ENCODE measurements at places on chromosomes 4 and X.

DNA sequence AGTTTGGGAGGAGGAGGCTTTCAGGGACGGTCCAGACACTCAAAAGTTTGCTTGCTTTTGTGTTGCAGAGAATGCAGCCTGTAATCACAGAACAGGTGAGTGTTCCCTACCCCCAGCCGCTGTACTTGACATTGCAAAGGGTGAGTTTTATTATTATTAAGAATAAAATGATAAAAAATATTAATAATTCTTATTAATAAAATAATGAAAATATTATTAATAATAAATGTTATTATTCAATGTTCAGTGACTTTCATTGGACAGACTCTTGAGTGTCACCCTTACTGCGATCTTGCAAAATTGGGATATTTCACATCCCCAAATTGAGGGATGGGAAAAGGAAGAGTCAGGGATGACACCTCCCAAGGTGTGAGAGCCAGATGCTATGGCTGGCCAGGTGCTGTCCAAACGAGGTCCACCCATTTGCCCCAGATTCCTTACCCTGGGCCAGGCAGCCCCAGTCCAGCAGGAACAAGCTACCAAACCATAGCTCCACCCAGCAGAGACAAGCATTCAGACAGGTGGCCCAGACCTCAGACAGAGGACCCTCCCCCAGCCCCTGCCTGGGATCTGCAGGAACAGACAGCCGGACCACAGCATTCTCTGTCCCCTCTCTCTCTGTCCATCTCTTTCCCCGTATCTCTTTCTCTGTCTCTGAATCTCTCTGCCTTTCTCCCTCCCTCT lies 22.4 kb downstream of the IL3RA start:
- no peak for DNase-seq

DNA sequence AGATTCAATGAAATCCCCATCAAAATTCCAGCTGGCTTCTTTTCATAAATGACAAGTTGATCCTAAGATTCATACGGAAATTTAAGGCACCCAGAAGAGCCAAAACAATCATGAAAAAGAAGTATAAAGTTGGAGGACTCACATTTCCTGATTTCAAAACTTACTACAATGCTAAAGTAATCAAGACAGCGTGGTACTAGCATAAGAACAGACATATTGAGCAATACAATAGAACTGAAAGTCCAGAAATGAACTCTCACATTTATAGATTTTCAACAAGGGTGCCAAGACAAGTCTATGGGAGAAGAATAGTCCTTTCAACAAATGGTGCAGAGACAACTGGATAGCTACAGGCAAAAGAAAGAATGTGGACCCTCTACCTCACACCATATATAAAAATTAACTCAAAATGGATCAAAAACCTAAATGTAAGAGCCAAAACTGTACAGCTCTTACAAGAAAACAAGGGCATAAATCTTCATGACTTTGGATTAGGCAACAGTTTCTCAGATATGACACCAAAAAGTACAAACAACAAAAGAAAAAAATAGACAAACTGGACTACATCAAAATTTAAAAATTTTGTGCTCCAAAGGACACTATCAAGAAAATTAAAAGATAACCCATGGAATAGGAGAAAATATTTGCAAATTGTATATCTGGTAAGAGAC lies 28.5 kb downstream of the SASH3 start:
- no peak for DNase-seq

DNA sequence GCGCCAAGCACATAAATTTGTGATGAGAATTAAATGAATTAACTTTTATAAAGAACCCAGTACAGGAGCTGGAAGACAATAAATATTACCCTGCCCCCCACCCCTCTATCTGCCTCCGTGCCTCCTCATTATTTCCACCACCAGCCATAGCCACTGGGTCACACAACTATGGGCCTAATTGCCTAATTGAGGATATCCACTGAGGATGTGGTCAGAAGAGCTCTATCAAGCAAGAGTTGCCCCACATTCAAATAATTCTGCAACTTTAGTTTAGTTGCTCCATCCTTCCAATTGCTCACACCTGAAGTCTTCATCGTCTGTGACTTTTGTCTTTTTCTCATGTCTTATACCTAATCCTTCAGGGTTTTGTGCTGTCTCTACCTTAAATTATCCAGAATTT lies 9.5 kb upstream of the CXCL8 start:
- no peak for DNase-seq

- DNase-seq = no peak
These were observed 85.5 kb downstream of the TACR3 start for GRCh38 chr4:103634236-103634635.

GRCh38 chr4:118942465-118942864 lies 53.8 kb downstream of the SYNPO2 start:
- peak; percentile 46 for DNase-seq

DNA sequence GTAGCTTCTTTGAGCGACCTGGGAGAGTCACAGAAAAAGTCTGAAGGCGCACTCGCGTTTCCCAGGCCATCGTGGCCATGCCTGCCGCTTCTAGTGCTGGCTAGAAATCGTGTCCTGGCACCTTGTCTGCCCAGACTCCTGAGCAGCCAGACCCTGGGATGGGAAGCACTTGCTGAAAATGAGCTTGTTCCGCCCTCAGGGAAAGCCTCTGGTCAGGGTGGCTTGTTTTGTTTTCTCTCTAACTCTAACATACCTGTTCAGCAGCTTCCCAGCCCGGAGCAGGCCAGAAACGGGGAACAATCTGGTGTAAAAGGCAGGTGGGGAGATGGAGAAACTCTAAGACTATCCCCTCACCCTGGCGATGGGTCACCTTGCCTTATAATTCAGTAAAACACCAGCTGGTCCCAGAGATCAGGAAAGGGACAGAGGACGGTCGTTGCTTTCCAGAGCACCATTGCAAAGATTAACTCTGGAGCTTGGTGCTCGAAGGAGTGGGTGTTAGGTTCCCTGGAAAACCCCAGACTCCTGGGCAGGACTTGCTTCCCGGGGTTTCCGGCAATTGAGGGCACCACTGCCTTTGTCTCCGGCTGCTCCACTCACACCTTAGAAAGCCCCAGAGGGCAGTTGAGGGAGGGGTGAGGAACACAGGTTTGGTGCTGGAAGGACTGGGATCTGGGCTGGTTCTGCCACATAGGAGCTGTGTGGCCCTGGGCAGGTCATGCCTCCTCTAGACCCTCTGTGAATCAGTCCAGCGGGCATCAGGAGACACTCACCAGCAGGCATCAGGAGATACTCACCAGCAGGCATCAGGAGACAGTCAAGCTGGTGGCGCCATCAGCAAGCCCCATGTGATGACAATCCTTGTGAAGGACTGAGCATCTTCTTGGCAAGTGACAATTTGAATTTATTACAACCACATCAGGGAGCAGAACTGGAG lies 4.5 kb upstream of the SH3TC1 start:
- no peak for DNase-seq

- DNase-seq = no peak
These were observed 152.1 kb upstream of the VCX start for GRCh38 chrX:7690842-7691241.

DNA sequence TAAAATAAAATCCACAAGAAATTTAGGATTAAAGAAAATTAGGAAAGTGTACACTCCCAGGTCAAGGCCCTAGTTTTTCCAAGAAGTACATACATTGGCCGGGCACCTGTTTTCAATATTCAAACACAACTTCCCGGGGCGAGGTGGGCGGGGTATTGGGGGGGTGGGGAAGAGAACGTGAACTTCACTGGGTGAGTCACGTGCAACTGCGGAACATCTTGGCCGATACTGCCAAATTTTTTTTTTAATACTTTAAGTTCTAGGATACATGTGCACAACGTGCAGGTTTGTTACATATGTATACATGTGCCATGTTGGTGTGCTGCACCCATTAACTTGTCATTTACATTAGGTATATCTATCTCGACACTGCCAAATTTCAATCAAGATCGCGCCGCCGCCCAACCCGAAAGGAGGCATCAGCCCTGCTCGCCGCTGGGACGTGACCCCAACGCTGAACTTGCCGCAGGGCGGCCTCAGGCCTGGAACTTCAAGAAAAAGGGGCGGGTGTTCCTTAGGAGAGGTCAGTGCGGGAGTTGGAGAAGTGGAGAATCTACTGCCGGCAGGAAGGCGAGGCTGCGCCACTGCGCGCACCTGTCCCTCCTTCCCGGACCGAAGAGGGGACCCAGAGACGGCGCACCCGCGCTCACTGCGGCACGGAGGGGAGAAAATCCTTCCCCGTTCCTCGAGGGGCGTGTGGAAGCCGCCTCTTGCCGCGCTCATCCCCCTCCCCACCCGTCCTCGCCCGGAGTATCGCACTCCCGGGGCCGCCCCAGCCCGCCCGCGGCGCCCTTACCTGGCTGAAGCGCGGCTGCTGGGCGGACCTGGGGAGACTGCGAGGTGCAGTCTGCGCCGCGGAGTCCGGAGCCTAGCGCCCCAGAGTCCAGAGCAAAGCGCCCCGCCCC lies at the start of gene TEC:
TSS of gene TEC (minus strand) at position 883 of the 905 bp plus-strand sequence. CDS start 41,224 bp downstream, outside the sequence.
- DNase-seq = no peak

DNA sequence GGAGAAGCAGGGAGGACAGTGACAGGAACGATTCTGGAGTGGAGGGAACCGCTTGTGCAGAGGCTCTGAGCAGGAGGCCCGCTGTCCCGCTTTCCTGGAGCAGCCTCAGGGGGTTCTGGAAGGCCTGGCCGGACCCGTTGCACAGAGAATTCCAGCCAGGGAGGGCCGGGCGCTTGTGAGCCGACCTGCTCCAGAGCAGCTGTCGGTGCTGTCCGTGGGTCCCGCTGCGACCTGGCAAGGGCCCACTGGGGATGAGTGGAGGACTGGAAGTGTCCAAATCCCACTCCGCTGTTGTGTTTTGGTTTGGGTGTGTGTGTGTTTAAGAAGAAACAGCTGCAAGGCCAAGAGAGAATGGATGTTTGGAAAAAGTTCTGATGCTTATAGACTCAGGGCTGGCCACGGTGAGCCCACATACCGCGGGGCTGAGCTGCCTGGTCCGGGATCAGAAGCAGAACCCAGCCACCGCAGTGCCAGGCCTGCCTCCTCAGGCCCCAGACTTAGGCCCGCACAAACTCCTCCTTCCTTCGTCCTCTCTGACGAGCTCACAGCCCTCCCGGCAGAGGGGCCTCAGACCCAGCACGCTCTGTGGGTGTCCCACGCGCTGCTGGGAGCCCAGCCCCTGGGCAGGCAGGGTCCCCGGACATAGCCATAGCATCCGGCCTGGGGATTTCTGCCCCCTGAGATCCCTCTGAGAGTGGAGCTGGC lies 73.9 kb downstream of the HTRA3 start:
- DNase-seq = no peak

DNA sequence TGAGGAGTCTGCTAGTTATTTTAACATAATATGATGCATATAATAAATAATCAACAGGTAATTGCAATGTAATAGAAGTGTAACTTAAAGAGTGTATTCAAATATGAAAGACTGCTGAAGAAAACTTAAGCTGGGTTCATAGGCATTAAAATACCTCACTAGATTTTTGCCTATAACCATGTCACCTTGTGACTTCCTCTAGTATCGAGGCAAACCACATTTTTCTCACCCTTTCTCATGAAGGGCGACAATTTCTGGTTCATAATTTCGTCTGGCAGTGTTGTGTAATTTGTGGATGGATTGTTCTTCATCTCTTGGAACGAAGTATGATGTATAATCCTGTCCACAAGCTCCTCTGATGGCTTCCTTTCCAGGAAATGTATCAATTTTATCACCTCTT lies 16.0 kb downstream of the SULT1E1 start:
- DNase-seq = no peak

DNA sequence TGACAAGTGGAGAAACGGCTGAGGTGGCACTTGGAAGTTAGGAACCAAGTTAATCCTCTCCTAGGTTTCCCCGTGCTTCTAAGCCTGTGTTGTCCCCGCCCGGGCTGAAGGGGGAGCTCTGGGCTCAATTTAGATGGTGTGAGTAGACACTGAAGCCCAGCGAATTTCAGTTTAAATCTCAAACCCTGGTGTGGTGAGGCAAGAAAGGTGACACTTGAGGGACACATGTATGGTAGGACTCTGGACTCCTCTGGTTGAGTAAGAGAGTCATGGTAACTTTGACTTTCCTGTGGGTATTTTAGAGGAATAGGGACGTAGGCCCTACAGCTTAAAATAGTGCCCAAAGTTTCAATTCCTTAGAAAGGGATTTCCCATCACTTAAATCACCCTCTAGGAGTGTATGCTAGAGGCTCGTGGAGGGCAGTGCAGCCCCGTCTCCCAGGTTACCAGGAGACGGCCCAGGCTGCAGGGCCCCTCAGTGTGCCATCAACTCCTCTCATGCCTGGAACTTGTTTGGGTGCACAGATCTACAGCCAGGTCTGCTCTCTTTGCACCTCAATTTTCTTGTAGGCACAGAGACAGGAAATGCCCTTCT lies 24.0 kb downstream of the HAND2 start:
- no peak for DNase-seq

DNA sequence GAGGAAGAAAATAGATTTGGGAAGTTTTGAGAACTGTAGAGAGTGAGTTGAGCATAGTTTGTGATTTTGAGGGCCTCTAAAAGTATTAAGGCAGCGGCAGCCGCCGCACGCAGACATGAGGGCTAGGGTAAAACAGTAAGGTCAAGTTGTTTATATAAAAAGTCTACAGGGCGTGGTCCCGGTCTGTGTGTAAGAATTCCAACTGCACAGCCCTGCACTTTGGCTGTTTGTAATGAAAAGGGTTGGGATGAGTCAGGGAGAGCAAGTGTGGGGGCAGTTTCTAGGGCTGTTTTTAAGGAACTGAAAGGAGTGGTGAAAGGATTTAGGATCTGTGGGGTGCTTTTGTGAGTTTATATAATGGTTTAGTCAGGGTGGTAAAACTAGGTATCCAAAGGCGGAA lies 55.0 kb downstream of the BEX3 start:
- no peak for DNase-seq

DNA sequence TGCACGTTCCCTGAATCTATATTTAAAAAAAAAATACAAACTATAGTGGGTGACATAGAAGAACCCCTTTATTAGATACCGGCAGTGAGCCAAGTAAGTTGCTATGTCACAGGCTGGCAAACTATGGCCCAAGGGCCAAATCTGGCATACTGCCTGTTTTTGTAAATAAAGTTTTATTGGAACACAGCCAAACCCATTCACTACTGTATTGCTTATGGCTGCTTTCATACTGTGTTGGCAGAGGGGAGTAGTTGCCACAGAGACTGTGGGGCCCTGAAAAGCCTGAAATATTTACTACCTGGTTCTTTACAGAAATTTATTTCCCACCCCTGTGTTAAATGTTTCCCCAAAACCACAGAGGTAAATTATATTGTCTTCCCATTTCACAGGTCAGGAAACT lies 71.2 kb upstream of the EGFL6 start:
- DNase-seq = no peak

DNA sequence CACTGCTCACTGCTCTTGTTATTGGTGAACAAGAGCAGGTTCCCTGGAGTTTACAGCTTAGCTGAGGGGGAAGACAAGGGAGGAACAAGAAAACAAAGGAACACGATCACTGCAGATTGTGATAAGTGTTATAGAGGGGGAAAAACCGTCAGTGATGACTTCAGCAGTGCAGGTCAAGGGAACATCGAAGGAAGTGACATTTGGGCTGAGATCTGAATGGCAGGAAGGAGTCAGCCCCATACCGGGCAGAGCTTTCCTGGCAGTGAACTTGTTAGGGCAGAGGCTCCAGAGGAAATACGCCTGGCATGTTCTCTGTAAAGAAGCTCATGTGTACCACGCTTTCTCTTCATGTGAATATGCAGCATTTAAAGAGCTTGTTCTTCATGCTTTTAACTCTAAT lies 78.1 kb downstream of the LDB2 start:
- DNase-seq = no peak

GRCh38 chrX:154749856-154750255 lies 1.0 kb downstream of the GAB3 start:
- DNase-seq = no peak

Data from GM04504 (cell line).